ENCODE measurements at places on chromosomes 6 and 20.

DNA sequence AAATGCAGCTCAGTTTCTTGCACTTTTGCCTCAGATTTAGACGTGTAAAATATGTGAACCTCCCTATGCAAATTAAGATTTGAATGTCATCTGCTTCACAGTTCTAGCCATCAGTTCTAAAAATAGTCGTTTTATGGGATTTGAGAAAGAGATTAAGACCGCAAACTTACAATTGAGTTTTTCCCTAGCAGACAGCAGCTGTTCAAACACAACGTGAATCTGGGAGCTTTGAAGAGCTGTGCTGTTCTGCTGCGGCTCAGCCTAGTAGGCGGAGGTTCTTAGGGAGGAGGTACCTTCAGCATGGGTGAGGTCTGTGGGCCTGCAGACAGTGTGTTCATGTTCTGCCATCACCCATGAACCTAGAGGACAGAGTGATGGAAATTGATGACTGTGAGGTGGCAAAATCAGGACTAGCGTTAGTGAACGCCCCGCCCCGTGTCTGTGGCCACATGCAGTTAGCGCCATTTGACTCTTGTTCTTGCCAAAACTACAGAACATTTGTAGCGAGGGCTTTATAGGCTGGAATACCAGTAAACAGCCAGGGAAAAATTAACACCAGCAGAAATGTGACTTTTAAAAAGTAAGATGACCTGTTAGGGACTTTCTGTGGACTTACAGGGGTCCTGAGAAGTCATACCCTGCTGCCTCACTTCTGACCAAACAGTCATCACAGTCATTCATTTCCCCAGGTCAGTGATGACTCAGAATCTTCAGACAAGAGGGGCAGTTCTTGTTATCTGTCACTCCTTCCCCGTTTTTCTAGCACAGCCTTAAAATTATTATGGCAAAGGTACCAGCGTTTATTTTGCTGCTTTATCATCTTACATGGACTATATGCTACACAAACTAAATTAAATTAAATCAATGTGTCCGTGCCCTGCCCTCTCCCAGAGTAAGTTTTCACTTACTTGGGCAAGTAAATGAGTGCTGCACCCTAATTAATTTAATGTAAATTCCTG lies 84.3 kb upstream of the TMEM181 start:
- peak; percentile 90 for DNase-seq

DNA sequence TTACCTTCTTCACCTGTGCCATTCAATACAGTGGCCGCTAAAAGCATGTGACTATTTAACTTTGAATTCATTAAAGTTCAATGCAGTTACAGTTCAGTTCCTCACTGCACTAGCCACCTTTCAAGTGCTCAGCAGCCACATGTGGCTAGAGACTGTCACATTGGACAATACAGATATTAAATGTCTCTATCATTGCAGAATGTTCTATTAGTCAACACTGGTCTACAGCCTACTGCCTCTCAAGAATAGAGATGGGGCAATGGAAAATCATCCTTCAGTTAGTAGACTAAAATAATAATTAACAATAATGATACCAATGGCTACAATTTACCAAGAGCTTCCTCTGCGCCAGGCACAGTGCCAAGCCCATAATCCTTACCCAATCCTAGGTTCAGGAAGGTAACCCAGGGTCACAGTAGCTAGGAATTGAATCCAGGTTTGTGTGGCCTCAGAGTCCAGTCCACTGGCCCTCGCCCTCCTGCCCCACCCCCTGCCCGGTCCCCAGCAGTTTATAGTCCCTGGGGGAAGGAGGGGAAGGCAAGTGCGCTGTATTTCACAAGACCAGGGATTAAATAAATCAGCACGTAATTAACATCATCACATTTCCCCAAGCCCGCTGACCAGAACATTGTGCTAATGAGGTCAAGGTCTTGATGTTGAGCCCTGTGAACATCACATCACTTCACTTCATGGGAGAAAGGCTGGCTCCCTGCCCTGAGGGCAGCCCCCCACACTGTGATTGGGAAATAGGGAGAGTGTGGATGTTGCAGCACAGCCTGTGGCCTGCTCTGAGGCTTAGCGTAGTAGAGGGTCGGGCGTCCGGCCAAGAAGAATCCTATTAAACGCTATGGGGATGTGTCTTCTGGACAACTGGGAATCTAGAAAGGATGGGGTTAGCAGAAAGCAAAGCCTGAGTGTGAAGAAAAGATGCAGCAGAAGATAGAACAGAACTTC lies 147.2 kb downstream of the VEGFA start:
- peak; percentile 39 for DNase-seq

- DNase-seq: no peak
These were observed 122.1 kb upstream of the SPACA1 start for GRCh38 chr6:87925373-87926060.

- DNase-seq: no peak
These were observed 12.8 kb downstream of the TUBB2A start for GRCh38 chr6:3144571-3144970.

- no peak for DNase-seq
These were observed 701 bp downstream of the RFX6 start for GRCh38 chr6:116877743-116878142.

- DNase-seq: no peak
These were observed 1.9 kb downstream of the GCNT2 start for GRCh38 chr6:10522929-10523573.

- DNase-seq: no peak
These were observed 500.9 kb downstream of the PREX1 start for GRCh38 chr20:48326868-48327267.

- DNase-seq: no peak
These were observed 601.5 kb downstream of the UTRN start for GRCh38 chr6:144886682-144887081.

DNA sequence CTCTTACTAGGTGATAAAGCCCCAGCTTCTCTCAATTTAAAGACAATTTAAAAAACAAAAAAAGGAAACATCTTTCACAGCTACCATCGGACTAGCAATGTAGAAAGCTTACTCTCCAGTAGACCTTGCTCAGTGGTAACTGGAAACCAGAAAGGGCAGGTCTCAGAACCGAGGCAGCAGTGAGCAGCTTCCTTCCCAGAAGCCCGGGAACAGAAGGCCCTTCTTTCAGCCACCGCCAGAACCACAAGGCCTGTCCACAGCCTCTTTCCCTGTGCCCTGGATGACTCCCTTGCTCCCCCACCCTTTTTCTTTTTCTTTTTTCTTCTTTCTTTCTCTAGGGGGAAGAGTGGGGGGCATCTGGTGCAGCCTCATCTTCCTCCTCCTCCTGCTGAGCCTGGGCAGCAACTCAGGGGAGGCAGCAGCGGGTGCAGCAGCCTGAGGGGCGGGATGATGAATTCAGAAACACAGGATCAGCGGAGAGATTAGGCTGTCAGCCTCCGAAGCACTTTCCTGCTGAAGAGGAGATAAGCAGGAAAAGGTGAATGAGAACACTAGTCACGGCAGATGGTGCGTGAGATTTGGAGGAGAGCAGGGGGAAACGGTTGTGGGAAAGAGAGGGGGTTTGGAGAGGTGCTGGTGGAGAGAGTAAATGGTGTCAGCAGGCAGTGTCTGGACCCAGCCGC lies 158.5 kb downstream of the ID4 start:
- no peak for DNase-seq

DNA sequence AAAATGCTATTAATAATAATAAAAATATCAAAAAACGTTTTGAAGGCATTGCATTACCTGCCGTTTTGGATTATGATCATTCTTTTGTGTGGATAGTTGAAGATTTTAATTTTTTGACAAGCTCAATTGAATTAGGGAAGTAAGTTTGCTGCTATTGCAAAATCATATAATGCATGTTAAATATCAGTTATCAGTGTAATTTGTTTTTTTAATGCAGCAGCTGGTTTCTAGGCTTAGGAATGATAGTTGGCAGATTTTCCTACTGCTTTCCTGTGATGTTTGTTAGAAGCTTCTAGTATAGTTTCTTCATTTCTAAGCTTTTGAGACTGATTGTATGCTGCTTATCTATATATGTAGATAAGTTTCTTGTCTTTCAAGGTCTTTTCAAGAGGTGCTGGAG lies 99.0 kb downstream of the JARID2 start:
- DNase-seq: no peak

DNA sequence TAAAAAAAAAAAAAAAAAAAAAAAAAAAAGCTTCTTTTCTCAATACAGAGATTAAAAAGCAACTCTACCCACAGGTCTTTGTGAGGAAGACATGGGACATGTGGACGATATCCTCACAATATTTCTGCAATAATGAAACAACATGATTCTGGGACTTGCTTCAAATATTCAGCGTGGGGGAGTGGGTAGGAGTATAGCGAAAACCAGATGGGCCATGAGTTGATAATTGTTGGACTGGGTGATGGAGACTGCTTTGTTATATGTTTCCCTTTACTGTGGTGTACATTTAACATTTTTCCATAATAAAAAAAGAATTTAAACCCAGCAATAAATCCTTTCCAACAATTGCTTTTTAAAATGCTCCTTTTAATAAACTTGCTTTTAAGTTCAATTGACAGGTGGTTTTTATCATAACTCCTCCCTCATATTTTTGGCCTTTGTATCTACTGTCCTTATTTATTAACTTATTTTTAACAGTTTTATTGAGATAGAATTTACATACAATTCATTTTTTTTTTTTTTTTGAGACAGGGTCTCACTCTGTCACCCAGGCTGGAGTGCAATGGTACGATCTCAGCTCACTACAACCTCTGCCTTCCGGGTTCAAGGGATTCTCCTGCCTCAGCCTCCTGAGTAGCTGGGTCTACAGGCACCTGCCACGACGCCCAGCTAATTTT lies 40.4 kb upstream of the ARFGEF2 start:
- DNase-seq: no peak

DNA sequence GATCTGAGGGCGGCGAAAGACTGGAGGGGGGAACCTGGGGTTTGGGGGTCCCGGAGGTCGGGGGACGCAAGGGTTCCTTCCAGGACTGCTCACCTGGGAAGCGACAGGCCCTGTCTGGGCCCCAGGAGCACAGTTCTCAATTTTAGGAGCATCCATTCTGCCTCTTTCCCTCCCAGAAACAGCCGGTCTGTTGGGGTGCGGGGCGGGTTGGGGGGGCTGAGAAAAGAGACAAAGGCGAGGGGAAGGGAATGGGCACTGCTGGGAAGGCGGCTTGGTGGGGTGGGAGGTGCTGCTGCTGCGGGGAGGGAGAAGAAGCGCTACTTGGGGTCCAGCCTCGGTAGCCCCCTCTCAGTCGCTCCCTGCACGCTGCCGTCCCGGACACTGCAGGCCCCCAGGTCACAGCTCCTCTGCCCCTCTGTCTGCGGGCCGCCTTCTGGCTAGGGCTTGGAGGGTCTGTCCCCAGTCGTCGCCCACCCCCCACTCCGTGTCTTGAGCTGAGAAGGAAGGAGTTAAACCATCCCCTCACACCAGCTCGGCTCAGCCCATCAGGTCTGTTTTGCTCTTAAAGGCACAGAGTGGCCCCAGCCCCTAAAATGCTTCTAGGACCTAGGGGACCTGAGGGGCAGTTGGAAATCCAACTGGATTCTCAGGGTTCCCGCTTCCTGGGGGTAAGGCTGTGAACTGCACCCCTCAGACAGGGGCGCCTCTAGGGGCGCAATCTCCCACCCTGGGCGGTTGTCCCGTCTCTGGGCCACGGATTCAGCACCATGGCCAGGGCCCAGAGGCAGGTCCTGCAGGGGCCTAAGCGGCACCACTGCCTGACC lies 690 bp downstream of the GDAP1L1 start:
- DNase-seq: peak; percentile 44

GRCh38 chr20:17467120-17467655 lies 64.0 kb downstream of the BFSP1 start:
- DNase-seq: no peak

- DNase-seq: no peak
These were observed 21.5 kb downstream of the RAB44 start for GRCh38 chr6:36719126-36719525.

DNA sequence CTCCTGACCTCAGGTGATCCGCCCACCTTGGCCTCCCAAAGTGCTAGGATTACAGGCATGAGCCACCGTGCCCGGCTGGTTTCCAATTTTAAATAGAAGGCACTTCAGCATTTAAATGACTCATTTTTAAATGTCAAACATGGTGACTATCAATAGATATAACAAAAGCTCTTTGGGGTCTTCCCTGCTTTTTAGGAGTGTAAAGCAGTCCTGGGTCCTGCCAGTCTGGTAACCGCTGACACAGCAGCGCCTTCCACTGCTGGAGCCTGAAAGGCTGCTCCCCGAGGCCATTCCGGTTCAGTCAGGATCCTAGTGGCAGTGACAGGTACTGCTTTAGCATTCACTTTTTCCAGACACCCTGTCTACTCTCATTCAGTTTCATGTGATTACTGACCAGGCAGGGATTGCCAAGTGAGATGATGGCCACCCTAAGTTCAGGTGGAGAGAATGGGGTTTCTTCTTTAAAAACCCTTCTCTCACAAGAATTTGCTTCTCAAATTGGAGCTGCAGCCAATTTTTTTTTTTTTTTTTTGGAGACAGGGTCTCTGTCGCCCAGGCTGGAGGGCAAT lies 5.1 kb downstream of the DIDO1 start:
- peak; percentile 61 for DNase-seq

- DNase-seq: no peak
These were observed 529.3 kb downstream of the QKI start for GRCh38 chr6:163943607-163944385.

- no peak for DNase-seq
These were observed 370.7 kb upstream of the TSHZ2 start for GRCh38 chr20:52601295-52601971.

DNA sequence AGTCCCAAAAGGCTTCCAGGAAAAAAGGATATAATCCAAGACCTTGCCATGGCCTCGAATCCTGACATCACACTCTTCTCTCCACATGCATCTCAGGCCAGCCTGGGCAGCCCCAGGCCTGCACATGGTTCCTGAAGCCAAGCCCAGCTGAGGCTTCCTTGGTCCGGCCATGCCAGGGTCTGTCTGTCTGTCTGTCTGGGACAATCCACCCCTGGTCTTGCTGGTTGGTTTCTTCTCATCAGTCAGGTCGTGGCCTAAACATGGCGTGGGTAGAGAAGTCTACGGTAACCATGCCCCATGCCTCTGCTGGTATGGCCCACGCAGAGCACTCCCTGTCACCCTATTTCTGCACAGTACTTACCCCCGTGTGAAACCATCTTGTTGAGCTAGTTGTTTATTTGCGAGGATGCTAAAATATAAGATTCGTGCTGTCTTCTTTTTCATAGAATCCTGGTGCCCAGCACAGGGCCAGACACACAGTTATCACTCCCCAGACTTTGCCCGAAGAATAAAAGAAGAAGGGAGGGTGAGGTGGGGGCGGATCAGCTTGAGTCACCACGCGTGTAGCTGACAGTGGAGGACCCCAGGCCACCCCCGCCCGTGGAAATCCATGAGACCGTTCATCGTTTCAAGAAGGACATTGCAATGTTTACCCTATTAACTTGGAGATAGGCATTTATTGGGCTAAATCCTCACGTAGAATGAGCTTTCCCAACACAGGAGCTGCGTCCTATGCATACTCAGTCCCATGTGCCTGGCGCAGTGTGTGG lies 107.2 kb downstream of the RNASET2 start:
- no peak for DNase-seq

GRCh38 chr6:104527761-104528415 lies 331.8 kb downstream of the HACE1 start:
- peak; percentile 62 for DNase-seq

GRCh38 chr20:18986895-18987580 lies 173.5 kb downstream of the SCP2D1 start:
- DNase-seq: no peak

Measured in EH (cell line).